ENCODE measurements at places on chromosomes 11 and 22.

DNA sequence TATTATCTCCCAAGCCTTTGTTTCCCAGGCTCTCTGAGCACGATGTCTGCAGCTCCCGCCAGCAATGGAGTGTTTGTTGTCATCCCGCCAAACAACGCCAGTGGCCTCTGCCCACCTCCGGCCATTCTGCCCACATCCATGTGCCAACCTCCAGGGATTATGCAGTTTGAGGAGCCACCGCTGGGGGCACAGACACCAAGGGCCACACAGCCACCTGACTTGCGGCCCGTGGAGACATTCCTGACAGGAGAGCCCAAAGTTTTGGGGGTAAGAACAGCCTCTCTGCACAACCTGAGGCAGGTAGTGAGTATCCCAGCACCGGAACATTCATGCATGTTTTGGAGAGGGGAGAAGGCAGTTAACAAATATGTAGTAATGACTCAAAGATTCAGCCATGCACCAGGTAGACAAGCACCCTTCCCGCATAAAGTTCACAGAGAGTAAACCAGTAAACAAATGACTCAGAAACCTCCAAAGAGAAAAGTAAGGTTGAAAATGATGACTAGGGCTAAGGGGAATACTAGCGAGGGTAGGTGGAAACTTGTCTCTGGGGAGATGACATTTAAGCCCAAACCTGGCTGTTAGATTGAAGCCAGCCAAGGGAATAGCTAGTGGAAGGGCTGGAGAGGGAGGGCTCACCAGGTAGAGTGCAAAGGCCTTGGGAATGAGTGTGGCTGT lies 7.2 kb downstream of the MS4A15 start:
- no peak for DNase-seq

GRCh38 chr11:46832511-46833214 lies 13.4 kb downstream of the CKAP5 start:
- DNase-seq = no peak

- DNase-seq = no peak
These were observed 27.4 kb downstream of the RCN1 start for GRCh38 chr11:32118025-32118974.

DNA sequence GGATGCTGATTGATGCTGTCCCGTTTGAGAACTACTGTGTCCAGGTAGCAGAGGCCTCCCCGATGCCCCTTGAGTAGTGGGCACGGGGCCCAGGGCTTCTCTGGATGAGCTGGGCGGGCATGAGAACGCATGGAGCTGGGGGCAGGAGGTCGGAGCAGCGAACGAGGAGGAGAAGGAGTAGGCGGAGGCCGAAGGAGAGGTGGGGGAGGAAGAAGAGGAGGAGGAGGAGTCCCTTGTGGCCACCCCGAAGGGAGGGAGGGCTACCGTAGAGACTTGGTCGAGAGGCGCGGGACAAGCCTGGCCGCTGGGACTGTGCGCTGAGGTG lies 62.9 kb downstream of the CRYBB2 start:
- DNase-seq = no peak

DNA sequence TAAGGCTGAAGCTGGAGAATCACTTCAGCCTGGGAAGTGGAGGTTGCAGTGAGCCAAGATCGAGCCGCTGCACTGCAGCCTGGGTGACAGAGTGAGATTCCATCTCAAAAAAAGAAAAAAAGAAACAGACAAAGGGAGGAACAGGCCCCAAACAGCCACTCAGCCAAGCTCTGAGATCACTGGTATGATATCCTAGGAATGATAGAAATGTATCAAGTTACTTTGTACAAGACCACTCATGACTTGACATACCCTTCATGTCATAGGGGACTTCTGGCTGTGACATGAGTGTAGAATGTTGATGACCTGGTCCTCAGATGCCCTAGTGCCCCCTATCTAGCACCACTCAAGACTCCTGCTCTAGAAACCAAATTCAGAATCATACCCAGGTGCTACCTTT lies 216.5 kb downstream of the NAV2 start:
- no peak for DNase-seq

GRCh38 chr11:116333001-116333535 lies 439.7 kb downstream of the BUD13 start:
- no peak for DNase-seq

GRCh38 chr22:28179392-28179791 lies 260.3 kb upstream of the PITPNB start:
- no peak for DNase-seq

DNA sequence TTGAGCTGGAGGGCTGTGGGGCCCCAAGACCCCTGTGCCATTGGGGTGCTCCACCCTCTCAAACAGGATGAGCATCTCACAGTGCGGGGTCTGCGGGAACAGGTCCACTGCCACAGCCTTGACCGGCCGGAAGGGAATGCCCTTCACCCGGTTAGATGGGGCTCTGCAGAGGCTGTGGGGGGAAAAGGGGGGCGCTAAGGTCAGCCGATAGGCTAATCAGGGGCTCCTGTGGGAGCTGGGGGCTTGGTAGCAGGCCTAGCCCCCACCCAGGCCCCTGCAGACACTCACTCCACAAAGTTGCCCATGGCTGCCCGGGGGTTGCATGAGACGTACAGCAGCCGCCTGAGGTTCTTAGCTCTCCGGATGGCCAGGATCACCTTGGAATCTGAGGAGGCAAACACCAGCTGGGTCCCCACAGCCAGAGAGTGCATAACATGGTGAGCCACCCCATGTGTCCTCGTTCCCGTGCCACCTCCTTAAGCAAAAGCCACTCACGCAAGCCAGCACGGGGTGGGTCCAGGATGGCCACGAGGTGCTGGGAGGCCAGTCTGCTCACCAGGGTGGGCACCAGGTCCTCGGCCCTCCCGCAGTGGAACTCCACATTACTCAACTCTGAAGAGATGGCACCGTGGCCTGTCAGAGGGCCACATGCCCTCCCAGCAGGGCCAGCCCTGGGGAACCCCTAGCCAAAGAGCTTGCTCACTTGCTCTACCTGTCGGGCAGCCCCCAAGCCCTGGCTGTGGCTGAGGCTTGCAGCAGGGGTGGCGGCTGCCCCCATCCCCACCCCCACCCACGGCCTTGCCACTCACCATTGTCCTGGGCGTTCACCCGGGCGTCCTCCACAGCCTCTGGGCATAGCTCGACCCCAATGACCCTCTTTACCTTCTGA lies 3.0 kb upstream of the RANBP1 start:
- DNase-seq = no peak

GRCh38 chr11:48008951-48009270 lies 28.6 kb downstream of the PTPRJ start:
- DNase-seq = peak; percentile 87

DNA sequence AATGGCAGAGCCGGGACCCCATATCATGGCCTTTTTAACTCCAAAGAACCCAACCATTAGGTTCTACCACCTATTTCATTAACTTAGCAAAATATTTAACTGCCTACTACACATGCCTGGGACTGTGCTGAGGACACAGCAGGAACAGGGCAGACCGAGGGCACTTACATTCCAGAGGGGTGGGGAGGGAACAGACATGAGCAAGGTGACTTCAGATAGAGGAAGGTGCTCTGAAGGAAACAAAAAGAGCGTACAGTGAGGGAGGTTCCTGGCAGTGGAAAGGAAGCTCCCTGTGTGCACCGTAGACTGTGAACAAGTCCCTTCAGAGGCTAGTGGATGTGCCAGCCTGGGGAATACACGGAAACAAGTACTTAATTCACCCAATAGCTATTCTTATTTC lies 82.8 kb downstream of the NAT10 start:
- no peak for DNase-seq

DNA sequence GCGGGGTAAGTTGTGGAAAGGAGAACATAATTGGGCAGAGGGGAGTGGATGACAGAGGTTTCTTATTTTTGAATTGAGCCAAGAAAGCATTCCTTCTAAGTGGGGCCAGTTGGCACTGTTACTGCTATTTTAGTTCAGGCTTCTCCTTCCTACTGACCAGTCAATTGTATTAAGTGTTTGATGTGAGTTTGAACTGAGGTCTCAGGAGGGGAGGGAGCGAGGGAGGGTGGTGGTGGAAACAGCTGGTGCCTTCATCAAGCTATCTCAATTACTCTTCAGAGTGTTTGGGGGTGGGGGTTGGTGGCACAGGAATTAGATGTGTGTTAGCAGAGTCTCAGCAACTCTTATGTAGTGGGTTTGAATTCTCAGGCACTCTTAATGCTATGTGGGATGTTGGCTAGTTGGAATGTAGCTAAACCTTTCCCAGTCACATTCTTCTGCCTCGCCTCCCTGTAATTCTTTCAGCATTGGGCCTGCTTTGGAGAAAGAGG lies 14.5 kb downstream of the CTNND1 start:
- DNase-seq = no peak

GRCh38 chr22:26615149-26615548 lies 2.7 kb downstream of the CRYBB1 start:
- DNase-seq = no peak

- no peak for DNase-seq
These were observed 83.9 kb upstream of the TIMP3 start for GRCh38 chr22:32717337-32718240.

DNA sequence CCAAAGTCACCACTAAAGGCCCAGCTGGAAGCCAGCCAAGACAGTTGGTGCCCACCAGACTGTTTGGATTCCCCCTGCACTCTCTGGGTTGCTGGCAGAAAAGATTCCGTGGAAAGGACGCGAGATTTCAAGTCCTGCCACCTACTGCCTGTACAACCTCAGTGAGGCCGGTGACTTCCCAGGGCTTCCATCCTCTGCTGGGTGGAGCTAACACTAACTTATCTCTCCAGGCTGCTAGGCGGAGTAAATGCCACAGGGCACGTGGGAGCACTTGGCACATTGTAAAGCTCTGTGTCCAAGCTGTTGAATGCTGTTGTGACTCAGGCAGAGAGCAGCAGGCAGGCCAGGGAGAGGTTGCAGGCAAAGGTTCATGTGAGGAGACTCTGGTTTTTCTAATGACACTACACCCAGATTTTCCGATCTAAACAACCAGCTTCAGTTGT lies 50.9 kb upstream of the CDON start:
- DNase-seq = no peak

GRCh38 chr11:8640267-8640906 lies 42.1 kb downstream of the TRIM66 start:
- no peak for DNase-seq

DNA sequence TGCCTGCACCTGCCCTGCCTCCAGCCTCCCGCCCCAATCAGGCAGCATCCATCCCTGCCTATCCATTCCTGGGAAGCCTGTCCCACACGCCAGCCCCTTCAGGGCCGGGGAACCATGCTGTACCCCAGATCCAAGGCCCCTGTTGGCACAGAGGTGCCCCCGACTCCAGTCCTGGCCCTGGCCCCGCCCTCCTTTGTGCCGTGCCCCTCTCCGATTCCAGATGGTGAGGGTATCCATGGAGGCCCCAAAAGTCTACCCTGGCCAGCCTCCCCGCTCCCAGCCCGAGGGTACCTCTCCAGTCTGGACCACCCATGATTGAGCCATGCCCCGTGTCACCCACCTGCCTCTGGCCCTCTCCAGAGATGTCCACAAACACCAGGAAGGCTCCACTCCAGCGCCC lies 2.7 kb upstream of the TH start:
- no peak for DNase-seq

DNA sequence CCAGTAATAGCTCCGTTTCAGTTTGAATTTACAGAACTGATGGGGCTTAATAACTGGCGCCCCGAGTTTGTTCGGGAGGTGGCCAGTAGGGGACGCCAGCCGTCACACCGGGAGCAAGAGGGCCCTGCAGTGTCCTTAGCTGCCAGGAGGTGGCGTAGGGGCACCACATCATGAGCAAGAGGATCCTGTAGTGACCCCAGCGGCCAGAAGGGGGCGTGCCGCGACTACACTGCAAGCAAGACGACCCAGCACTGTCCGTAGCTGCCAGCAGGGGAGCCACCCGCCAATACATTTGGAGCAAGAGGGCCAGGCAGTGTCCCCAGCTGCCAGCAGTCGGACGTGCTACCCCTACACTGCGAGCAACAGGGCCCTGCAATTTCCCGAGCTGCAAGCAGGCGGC lies 663.7 kb upstream of the B3GAT1 start:
- peak; percentile 48 for DNase-seq

DNA sequence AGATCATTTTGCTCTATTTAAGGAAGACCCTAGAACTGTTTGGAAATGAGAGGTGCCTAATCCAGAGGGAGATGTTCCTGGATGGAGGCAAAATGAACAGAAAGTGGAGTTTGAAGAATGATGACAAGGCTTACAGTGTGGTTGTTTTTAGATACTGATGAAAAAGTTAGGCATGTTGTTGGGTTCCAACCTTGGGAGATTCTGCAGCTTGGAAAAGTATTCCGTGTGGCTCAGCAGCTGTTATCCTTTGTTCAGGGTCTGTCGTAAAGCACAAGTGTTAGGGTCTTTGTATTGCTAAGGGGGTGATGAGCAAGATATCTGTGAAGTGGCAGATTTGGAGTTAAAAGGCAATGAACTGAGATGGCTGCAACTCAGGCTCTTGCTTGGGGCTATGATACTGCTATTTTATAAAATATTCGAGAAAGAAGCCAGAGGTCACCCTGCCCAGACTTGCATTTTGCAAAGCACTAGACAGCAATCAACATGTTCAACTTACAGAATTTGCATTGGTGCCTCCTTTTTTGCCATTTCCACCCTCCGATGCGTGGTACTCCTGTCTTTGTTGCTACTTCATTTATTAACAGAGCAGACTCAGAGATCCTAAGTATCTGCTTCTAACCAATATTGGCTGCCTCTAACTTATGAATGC lies 45.3 kb upstream of the POGLUT3 start:
- no peak for DNase-seq

GRCh38 chr22:47888817-47889216 lies 1126.4 kb downstream of the TBC1D22A start:
- no peak for DNase-seq

DNA sequence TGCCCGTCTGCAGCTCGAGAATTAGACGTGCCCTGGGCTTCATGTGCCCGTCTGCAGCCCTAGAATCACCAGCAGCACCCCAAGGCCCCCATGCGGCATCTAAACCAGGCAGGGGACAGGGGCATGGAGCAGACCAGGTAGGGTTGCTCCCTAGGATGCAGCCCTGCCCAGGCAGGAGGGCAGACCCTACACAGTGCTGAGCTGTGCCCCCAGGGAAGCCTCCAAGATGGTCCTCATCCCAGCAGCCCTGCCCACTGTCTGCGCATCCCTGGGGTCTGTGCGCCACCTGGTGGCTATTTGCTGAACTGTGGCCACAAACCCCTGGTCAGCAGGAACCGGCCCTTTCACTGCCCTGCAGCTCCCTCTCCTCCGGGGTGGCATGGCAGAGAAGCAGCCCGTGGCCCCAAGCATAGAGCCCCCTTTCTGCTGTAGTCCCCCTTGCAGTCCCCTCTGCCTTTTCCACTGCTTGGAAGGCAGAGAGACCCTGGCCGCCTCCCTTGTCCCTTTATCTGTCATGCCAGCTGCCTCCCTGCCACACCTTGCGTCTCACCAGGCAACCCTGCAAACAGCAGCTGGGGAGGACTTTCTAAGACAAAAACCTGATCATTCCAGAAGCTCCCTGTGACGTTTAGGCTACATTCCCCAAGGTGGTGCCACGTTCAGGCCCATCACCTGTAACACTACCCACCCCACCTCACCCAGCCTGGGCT lies 86.6 kb downstream of the KCNQ1 start:
- peak; percentile 27 for DNase-seq
